ENCODE measurements at places on chromosomes 7 and 10.
A peak's percentile ranks its signal among the peaks of the same experiment; 100 is the strongest.

DNA sequence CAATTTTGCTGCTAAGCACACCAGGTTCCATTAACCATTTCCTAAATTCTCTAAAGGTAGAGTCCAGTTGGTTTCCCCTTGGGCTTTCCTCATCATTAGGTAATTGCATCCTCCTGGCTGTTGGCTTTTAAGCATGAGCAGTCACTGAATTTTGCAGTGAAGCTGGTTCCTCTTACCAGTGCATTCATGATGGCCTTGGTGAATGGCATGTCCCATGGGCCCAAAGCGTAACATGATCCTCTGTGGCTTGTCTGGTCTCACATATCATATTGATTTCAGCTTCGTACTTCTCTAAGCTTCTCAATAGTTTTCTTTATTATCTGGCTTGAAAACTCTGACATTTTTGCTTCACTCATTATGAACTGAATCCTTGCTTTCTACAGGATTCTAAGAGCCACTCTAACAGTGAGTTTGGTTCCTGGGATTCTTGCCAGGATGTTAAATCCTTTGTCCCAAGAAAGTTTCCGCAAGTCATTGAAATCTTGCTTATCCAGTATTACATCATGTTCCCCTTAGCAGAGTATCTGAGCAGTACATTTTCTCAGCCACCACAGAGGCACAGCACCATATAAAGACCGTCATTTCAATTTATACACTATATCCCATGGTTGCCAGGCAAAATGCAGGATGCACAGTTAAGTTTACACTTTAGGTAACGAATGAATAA is 134.2 kb downstream of the PTN start:
- DNase-seq, result peak; percentile 1

DNA sequence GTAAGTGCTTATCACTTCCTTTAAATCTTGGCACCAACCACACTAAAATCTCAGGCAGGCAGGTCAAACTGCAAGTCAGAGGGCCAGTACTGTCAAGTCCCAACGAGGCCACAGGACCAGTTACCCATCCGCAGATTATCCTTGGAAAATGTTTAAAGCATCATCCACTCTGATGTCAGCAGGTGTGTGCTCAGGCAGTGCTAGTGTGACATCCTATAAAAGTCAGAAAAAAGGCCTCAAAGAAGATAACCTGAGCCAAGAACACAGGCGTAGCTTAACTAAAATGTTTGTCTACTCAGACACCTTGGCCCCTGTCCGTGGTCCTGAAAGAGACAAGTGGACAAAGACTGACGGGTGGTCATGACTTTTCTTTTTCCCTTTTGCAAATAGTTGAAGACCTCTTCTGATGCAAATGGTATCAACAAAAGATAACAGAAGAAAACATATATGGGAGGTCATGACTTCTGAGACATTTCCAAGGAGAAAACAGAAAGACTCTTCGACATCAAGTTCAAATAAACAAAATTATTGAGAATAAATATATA is 309.3 kb downstream of the KCNMA1 start:
- DNase-seq, result peak; percentile 51

GRCh38 chr7:81173766-81174281 is 255.0 kb upstream of the SEMA3C start:
- peak; percentile 44 for DNase-seq

DNA sequence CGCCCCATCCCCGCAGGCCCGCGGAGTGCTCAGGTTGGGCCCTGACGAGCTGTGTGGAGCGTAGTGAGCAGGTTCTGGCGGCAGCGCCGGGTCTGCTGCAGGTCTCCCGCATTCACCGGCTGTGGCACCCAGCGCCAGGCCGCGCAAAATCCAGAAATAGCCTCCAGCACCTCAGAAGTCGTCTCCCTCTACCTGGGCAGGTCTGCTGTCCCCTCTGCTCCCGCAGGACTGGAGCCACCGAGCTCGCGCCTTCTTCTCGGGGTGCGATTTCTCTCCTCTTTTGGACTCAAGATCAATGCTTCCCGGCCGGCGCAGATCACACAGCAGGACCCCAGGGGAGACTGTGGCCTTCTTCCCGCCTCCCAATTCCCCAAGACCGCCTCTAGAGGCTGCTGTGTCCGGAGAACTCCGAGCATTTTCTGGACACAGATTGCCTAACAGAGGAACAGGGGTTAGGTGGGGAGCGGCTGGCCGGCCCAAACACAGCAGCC is 8.4 kb downstream of the TLX1 start:
- peak; percentile 16 for DNase-seq

Data from fibroblast of skin of scalp (primary cell).